ENCODE measurements at places on chromosomes 2 and 18.

DNA sequence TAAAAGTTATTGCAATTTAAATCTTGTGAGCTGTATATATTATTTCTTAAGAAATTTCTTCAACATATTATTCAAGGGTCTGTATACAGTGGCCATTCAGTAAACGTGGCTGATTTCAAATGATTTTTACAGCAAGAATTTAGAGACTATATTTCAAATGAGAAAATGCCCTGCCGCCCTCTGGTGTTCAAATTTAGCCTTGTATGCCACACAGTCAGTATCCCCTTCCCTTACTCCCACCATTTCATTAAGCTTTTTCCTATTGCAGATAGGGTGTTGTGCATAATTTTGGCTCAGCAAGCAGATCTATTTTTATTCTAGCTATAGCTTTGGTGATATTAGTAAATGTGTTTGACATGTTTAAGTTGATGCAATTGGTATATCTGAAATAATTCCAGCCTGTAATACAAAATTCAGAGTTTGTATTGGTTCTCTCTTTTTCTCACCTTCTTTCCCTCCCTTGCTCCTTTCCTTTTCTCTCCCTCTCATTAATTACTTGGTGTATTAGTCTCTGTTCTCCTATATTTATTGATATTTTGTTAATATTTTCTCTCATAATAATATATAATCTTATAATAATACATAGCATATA, 22.8 kb upstream of the SCN7A start:
- peak; percentile 32 for DNase-seq

DNA sequence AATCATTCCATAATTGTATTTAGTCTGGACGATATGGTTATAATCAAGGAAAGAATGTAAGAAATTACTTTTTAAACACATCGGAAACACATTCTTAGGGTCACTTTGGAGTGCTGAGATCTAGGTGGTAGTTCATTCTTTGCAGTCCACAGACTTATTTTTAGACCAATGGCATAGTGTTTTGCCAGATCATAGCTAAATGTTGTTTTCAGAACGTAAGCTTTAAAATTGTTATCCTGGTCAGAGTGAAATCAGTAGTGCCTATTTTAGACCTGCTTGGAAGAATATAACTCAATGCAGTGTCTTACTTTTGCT, 4.3 kb downstream of the MYL12A start:
- DNase-seq, result no peak

DNA sequence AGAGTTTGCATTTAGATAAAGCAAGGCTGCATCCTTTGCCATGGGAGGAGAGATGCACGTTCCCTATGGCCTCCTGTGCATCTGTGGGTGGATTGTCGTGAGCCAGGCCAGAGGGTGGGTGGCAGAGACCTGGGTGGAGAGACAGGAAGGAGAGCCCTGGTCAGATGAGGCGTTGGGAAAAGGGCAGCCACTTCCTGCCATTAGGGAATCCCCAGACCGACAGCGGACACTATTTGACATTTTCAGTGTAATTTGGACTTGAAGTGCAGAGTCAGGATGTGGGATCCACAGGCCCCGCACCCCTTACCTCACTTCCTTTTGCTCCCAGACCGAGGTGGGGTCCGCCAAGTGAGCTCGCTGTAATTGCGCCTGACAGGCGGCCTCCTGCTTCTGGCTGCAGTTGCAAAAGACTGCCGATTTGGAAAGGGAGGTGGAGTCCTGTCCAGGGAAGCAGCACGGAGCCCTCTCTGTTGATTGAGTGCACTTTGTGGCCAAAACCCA, 150.0 kb downstream of the DYSF start:
- no peak for DNase-seq

- peak; percentile 23 for DNase-seq
Observed at GRCh38 chr2:67895227-67895941, 167.4 kb downstream of the C1D start.

- no peak for DNase-seq
Observed at GRCh38 chr2:72442270-72442669, 294.6 kb upstream of the CYP26B1 start.

DNA sequence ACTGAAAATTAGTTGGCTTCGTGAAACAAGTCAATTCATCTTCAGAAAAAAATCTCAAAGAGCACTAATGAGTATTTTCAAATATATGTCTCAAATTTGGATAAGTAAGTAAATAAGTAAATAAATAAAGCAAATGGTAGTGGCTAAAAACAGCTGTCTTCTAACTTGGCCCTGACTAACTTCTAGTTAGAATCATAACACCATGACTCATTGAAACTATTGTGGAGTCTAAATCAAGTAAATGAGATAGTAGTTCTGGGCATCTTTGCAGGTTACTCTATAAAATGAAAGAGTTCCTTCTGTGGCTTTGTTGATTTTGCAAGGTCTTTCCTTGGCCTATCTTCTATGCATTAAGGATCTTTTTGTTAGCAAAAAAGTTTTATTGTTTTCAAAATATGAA, 110.7 kb downstream of the SLC8A1 start:
- peak; percentile 61 for DNase-seq

DNA sequence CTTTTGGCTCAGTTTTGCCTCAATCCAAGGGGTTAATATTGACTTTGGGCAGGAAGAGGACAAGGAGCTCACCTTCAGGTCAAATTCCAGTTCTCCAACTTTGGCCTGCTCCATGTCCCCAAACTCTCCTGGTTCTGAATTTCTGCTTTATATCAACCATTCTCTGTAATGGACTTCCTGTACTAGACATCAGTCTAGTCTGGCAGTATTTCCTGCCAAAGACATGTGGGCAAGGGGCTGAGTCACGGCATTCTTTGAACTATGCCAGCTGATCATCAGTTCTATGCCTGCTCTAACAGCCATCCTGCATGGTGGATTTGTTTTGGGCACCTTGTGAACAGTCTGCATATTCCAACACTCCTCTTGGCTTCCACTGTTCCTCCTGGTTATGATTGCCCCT, 199.4 kb downstream of the ZEB2 start:
- DNase-seq, result peak; percentile 63

All from fibroblast of mammary gland (primary cell).